ENCODE measurements at places on chromosomes 7 and 10.

DNA sequence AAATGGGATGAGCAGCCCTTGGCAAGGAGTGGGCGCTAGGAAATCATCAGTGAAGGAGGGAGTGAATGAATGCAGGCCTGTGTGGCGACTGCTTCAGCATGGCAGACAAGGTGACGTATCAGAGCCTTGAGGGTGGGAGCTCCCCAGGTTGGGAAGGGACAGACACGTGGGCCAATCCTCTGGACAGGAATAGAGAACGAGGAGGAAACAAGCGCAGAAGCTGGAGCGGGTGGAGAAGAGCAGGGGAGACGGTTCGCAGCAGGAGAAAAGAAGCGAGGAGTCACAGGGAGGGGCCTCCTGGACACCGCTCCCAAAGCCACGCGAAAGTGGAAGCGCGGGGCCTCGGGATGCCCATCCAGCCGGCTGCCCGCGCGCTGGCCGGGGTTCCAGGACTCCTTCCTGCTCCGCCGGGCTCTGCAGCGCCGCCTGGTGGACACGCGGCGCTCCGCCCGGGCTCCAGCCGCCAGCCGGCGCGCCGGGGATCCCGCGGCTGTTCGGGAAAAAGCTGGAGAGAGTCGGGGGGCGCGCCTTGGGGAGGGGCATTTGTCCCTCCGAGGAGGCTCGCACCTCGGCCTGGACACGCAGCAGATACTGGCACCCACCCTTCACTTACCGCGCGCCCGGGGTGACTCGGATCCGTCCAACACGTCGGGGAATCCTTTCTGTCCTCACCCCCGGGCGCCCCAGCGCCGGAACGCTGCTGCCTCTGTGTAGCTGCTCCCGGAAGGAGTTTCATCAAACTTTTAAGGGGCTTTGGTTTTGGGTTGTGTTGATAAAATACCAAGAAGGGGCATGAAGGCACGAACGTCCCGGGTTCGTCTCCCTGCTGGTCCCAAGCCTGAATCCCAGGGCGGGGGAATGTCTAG, 6.3 kb downstream of the ZNF503 start:
- DNase-seq: no peak

GRCh38 chr10:124197371-124198124, 104.2 kb upstream of the CHST15 start:
- no peak for DNase-seq

GRCh38 chr10:95755511-95756004, 405 bp upstream of the ENTPD1 start:
- DNase-seq: no peak

DNA sequence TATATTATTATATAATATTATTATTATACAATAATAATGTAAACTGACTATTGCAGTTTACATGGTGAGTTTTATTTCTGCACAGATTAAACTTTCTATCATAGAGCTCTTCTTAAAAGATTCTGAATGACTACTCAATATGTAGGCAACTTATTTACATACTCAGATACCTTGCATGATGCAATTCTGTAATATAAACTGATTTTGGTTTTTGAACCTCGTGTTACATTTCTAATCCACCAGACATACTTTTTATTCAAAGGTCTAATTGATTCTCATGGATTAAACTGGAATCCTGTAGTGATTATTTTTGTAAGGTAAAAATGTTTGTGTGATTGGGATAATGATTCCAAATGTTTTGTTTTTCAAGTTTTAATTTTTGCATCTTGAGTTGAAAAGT, 19.9 kb downstream of the SLC26A4 start:
- DNase-seq: no peak

GRCh38 chr7:102991540-102992214, 78.9 kb downstream of the LRRC17 start:
- no peak for DNase-seq

GRCh38 chr10:7445474-7446185, 34.8 kb upstream of the SFMBT2 start:
- no peak for DNase-seq

DNA sequence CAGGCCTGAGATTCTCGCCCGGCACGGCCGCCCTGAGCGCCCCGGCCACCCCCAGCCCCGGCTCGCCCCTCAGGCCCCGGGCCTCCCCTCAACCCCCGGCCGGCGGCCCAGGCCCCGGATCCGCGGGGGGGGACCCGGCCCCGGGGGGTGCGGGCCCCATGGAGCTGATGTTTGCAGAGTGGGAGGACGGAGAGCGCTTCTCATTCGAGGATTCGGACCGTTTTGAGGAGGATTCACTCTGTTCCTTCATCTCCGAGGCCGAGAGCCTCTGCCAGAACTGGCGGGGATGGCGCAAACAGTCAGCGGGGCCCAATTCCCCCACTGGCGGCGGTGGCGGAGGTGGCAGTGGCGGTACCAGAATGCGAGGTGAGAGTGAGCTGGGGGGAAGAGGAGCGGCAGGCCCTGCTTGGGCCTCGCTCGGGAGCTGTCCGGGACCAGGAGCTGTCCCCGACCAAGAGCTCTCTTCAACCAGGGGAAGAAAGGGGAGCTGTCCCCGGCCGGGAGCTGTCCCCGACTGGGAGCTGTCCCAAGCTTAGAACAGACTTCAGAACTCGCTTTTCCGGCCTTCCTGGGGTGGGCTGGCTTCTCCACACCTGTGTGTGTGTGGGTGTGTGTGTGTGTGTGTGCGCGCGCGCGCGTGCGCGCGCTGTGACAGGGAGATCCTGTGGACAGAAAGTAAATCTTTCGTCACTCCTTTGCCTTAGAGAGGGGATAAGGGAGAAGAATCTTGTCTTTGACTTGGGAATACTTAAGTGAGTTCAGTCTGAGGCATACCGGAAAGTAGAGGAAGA, 510 bp downstream of the ZSWIM8 start:
- peak; percentile 37 for DNase-seq

DNA sequence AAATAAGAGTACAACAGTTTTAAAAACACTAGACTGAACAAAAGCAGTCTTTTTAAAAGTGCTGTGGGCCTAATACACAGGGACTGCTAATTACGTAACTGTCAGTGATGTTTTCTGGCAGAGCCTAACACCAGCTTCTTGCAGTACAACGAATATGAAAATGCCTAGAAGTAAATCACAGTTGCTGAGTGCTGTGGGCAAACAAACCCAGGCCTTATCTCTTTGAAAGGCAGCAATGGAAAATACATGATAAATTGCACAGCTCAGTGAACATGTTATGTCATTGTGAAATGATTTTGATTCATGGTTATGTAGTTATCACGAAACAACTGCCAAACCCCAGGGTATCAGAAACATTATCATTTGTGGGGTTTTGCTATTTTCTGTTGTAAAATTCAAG, 428.4 kb downstream of the GFRA1 start:
- DNase-seq: no peak

DNA sequence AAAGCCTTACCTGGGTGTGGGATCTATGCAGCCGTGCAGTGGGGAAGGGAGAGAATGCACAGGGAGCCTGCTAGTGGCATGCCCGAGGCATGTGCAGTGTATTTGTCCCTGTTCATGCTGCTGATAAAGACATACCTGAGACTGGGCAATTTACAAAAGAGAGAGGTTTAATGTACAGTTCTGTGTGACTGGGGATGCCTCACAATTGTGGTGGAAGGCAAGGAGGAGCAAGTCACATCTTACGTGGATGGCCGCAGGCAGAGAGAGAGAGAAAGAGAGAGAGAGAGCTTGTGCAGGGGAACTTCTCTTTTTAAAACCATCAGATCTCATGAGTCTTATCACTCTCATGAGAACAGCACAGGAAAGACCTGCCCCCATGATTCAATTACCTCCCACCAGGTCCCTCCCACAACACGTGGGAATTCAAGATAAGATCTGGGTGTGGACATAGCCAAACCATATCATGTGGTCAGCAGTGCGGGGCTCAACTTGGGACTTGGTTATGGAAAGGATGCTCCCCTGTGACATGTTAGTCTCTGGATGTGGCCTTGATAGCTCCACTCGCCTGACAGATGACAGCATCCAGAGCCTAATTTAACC, 128.9 kb downstream of the DOCK1 start:
- no peak for DNase-seq

DNA sequence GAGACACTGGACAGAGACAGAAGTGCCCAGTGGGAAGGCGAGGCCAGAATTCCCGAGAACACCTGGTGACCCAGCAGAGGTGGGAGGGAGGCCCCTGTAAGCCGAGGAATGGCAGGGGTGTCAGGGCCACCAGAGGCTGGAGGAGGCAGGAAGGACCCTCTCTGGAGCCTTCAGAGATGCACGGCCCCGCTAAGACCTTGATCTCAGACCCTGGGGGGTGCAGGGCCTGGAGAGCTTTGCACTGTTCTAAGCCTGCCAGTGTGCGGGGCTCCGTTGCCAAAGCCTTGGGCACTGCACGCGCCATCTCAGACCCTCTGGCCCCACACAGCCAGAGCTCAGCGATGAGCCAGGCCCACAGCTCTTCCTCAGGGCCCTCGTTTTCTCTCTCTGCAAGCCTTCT, 557.1 kb downstream of the PTPRN2 start:
- no peak for DNase-seq

- no peak for DNase-seq
Observed at GRCh38 chr10:130862626-130863025, 448.9 kb downstream of the TCERG1L start.

DNA sequence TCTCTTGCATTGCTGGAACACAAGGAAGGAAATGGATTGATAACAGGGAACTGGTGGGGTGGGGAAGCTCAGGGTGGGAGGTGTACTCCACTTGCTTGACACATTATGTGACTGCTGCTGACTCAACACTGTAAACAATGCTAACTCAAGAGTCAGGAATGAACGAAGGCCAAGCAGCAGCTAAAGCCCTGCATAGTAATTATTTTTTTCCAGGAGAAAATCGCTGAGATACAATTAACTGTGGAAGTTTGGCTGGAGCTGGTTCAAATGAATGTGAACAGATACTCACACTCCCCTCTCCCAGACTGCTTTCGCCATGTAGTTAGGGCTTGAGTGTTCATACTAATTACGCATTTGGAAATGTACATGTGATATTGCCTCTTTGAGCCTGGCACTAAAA, 170.9 kb upstream of the AOAH start:
- no peak for DNase-seq

DNA sequence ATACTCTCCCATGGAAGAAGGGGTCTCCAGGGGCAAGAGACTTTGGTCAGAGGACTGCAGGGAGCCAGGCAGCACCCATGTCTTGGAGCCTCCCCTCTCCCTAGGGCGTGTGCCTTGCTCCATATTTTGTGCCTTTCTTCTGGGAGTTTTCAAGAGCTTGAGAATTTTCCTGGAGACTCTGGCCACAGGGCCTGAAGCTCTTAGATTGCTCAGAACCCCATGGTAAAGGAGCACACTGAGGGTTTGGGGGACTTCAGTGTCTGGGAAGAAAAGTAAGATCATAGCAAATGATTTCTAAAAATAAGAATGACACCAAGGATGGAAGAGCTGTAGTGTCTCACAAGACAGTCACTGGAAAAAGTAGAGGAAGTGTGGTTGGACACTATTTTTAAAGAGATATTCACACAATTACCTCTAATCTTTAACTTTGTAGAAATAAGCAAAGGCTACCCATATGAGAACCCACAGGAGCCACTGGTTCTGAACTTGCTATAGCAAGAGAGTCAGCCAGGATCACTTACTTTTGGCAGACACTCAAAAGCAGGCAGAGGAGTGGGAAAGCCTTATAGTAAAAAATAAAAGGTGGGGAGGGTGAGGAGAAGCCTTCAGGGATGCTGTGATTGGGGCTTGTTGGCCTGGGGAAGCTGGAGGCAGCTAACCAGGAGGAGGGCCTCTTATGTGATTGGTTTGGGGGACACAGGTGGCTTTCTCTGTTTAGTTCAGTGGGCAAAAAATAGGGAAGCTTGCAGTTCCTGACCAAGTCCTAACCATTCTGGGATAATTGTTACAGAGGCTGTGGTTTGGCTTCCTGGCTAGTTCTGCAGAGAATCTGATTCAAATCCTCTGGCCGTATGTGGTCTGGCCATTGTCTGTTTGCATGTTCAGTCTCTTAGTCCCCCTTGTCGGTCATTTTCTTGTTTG, 5.1 kb upstream of the CSGALNACT2 start:
- no peak for DNase-seq

- DNase-seq: peak; percentile 26
Observed at GRCh38 chr10:13099144-13099665, 758 bp upstream of the OPTN start.

DNA sequence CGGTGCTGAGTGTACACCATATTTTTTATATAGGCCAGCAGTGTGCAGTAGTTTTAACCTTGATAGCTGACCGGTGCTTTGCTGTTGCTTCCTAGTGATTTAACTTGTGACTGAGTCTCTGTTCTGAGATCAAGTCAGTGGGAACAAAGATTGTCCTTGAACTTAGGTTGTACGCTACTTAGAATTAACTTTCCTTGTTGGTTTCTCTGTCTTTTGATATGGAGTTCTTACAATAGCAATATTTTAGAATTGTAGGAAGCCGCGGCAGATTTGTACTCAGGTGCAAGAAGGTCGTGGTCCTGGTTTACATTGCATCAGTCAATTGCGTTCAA, 1.3 kb downstream of the DDX21 start:
- no peak for DNase-seq

DNA sequence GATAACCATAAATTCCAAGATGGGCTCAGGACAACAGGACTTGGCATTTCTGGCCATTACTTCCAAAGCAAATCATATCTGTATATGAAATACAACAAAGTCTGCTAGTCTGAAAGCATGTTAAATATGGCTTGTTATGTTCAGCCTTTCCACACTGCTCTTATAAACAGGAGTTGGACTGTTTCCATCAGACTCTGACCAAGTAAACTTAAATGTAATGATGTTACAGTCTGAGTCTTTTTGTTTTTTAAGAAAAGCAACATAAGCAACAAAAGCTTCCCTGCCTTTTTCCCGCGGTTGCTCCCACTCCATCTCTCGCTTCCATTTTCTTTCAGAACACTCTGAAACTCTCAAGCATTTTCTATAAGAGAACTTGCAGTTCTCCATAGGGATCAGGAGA, 8.1 kb upstream of the CDCA7L start:
- no peak for DNase-seq

GRCh38 chr7:157707983-157708918, 371.4 kb downstream of the DNAJB6 start:
- no peak for DNase-seq

DNA sequence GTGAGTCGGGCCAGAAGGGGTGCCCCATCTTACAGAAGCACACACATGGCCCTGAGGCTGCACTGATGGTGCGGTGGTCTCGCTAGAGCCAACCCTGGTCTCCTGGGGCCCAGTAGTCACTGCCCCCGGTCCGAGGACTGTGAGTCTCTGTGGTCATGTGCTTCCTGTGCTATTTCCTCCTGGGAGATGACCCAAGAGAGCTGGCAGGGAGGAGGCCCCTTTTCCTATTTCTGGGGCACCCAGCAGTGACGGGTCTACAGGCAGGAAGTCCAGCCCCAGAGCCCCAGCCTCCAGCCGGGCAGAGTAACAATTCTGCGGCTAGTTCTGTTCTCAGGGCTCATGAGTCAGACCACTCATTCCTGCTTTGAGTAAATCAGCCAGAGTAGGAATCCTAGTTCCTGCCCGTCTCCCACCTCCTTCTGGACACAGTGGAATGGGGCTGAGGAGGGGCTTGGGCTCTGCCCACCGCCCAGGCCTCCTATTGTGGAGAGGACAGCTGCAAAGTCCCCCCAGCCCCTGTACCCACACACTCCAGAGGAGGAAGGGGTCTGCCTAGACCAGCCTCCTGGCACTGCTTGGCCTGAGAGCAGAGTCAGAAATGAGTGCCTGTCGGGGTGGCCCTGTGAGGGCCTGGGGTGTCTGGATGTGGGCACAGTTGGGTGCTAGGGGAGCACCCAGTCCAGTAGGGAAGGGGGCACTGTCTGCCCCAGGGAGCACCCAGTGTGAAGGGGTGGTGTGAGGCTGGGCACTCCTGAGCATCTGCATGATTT, 80.5 kb upstream of the PPIF start:
- DNase-seq: no peak
